Heart right ventricle (tissue), 16 donors: ENCODE measurements at places on chromosomes 1 and 21. TPM values are rescaled to one million over a fixed set of nuclear protein-coding genes. Genes with fewer than 3 reads are reported as not detected.

CFAP141 gene
- total RNA-seq: not detected

GRCh38 chr1:162275622-162276175, 101.0 kb downstream of the SPATA46 start:
- no peak for DNase-seq

GSTM2 gene
- total RNA-seq: 66.7 TPM

CORT gene
- not detected for total RNA-seq

DNA sequence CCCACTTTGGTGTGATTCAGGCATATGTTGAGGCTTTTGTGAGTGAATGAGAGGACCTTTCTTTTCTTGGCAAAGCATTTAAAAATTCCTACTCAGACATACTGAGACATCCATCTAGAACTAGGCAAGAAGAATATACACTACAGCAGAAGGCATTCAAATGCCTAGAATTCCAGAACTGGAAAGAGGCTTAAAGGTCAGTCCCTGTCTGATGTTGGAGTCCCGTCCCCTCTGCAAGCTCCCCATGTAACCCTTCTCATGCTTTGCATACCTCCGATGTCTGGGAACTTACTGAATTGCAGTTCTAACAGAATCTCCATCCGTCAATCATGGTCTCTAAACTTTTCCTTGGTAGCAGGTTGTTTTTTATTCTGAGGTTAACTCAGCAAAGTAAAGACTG, 152.9 kb downstream of the ATP6V1G3 start:
- no peak for DNase-seq

DNA sequence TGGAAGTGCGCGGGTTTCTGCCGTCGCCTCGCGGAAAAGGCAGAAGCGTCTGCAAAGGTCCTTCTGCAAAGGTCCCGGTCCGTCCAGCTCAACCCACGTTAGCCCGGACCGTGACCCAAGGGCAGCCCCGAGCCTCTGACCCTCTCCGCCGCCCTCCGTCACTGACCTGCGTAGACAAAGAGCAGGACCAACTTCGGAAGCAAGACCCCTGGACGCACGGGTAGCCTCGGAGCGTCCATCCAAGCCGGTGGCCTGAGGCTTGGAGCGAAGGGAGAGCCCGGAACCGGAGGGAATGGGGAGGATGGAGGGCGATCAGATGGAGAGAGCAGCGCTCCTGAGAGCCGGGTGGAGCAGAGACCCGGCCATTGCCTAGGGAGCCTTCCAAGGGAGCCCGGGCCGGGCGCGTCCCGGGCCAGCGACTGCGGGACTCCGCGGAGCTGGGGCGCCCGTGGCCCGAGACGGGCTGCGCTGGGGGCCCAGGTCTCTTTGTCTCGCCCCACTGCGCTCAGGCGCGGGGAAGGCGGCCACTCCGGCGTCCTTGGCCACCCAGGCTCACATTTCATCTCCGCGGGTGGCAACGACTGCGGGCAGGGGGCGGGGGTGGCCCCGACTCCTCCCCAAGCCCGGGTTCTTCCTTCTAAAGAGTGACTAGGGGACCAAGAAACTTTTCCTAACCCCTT, at the start of gene CYYR1:
Gene CYYR1 (minus strand): TSS at position 585 of the 680 bp plus-strand sequence. CDS start 346 bp downstream, at position 239.
- peak; percentile 33 for DNase-seq

DNA sequence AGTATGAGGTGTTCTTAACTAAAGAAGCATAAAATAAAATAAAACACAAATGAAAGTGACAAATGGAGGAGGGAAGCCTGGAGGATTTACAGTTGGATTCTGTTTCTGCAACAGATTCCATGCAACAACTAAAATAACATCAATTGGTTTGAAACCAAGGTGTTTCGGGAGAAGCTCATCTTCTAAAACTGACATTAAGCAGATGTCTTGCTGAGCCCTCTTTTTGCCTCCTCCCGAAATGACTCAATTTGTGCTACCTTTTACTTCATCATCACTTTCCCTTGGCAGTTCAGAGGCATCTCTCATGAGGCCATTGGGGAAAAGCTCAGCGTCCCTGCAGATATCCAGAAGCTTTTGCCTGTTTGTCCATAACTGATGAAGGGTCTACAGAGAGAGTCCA, 121.6 kb upstream of the ADAR start:
- DNase-seq: no peak

BRINP2 gene
- 0.26 TPM for total RNA-seq

ANKRD34A gene
- 1.0 TPM for total RNA-seq

- DNase-seq: peak; percentile 51
Observed at GRCh38 chr1:150973836-150974579, 627 bp downstream of the CERS2 start.

DNA sequence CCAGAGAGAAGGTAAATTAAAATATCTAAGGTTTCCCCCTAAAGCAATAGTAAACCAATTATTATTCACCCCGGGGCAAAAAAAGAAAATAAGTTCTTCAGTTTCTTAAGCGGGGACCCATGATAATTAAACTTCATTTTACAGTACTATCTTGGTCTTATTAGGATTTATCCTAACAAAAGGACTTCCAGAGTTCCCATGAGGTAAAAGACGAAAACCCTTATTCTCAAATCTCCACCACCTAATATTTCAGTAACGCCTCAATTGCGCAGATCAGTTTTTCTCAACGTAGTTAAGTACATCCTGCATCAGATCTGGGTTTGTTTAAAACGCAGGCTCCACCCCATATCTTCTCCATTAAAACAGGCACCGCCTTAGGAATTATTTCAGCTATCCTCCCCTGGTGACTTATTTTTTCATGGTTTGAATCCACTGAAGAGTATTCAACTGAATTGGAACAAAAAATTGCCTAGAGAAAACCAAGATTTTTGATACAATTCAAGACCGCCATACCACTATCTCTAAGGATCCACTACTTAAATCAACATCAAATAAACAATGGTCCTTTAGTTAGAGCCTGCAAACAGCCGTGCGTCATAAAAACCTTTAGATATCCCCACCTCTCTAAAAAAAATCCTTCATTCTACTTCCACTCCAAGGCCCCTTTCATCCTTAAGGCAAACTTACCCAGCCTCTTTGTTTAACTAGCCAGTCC, 1.7 kb downstream of the MCL1 start:
- DNase-seq: no peak

DNA sequence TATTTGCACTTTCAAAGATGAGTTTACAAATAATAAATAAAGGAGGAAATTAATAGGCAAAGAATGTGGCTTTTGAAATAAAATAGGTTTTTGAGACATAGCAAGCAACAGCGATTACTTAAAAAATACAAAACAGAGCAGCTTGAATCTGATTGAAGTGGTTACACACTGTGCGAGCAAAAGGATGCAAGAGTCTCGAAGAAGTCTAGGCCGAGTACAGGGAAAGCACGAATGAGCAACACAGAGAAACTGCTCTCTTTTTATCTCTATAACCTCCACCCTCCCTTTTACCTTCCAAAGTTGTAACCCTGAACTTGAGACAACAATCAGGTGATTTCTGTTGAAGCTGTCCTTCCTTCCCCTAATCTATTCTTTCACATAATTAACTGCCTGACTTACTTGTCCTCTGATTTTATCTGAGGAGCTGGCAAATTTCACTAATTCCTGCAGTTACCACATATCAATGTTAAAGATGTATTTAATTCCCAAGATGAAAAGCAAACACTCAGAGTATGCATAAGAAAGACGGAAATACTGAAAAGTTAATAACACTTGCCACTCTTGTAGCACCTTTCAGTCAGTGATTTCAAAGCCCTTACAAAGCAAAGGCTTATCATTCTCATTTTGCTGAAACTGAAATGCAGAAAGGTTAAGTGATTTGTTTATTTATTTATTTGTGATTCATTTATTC, 1030.1 kb downstream of the ADGRL2 start:
- DNase-seq: no peak

PADI6 gene
- not detected for total RNA-seq

GRCh38 chr21:20943561-20943997, 54.6 kb upstream of the NCAM2 start:
- DNase-seq: no peak

CLCA4 gene
- total RNA-seq: not detected

YTHDF2 gene
- total RNA-seq: 57.1 TPM

DNA sequence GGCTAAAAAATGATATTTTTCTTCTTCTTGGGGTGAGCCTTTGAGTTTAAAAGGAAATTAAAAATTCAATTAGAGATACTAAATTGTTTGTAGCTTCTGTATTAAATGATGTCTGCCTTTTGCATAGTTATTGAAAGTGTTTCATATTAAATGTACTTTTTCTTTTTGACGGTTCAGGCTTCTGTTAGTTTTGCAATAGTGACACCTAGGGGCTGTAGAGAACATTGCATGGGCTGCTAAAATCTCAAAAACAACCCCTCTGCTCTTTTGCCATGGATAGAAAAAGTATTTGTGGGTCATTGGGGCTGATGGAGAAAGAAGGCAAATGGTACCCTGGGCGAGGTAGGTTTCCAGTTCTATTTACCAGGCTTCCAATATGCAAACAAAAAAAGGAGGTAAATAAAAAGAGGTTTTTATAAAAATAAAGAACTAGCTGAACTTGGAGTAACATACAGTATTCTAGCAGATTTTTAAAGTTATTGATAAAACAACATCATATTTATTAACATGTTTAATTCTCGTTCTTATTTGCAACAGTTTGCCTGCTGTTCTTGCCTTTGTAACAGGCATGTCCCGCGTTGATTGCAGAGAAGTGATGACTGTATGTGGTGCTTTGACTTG, 115.4 kb upstream of the HOOK1 start:
- DNase-seq: no peak

CTBS gene
- 7.2 TPM for total RNA-seq

DNA sequence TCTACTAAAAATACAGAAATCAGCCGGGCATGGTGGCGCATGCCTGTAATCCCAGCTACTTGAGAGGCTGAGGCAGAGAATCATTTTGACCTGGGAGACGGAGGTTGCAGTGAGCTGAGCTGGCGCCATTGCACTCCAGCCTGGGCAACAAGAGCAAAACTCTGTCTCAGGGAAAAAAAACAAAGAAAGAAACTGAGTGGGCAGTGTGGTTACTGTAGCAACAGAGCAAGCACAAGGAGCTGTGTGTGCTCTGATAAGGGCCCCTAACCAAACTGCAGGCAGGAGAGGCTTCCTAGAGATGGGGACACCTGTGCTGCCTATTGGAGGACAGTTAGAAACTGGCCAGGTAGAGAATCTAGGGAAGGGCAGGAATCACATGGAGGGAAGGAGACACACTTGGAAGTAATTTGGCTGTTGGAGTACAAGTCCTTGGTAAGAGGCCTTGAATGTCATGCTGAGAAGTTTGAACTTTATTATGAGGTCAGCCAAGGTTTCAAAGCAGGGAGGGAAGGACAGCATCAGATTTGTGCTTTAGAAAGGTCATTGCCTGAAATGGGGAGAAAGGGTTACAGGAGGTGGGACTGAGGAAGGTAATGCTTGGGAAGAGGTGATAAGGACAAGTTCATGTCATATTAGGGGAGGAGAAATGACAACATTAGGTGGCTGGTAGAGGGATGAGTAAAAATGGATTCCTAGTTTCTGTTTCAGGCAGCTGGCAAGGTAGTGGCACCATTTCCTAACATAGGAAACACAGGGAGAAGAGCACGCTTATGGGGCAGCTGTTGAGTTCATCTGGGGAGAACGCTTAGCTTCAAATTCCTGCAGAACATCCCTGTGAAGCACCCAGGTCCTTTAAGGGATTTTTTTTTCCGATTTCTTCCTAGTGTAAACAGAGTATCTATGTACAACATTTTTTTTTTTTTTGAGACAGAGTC, 69.2 kb upstream of the ARTN start:
- no peak for DNase-seq

DNA sequence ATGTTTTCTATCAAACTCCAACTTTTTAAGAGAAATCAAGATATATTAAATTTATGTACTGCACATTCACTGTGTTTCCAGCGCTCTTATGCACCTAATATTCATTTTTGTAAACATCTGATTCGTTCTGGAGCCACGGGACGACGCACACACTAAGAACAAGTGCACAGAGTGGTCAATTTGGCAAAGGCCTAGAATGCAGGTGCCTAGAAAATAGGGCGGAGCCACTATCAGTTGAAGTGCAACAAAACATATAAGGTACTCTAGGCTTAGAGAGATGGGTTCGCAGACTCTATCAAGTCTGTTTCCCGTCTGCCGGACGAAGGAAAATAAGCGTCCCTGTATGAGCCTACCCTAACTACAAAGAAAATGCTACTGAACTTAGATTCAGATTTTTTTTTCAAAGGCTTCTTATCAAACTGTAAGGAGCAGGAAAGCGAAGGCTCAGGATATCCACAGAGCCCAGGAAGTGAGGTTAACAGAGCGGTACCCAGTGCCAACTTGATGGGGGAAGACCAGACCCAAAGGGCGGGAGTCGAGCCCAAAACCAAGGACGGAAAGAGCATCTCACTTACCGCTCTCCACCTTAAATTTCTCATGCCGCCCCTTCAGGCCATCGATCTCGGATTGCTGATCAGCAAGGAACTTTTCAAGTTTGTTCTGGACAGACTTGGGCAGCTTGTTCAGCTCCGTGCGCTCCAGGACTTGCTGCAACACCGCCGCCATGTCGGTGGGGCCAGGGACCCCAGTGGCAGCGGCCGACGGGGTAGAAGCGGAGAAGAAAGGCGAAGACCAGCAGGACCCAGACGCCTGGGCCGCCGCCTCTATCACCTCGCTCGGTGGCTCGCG, 526 bp downstream of the TPR start:
- no peak for DNase-seq

NECTIN4 gene
- not detected for total RNA-seq

NDUFS5 gene
- total RNA-seq: 488 TPM

- DNase-seq: no peak
Observed at GRCh38 chr1:247829656-247830055, 5.7 kb upstream of the OR14A16 start.

- DNase-seq: no peak
Observed at GRCh38 chr1:238468068-238468467, 577.3 kb upstream of the ZP4 start.

DNA sequence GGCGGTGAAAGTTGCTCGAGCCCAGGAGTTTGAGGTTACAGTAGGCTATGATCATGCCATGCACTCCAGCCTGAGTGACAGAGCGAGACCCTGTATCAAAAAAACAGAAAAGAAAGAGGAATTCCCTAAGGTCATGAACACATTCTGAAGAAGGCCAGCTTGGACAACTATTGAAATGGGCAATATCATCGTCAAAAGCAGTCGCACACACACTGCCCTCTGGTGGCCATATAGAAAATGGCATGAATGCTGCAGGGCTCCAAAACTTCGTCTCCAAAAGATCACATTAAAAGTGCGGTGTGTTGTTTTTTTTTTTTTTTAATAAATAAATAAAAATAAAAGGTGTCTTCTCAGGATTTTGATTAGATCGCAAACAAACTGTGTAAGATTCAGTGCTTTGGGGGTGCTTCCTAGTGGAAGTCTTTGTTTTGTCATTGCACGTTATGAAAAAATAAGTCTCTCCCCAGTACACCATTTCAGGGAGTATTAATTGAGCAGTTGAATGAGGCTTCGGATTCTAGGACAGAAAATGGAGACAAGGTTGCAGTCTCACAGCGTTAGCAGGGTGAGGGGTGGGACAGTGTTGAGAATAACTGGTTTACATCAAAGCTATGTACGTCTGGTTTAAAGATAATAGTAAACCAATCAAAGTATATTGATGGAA, 87.5 kb upstream of the FMN2 start:
- no peak for DNase-seq

- DNase-seq: no peak
Observed at GRCh38 chr1:109995536-109995935, 11.0 kb downstream of the AHCYL1 start.

NT5C1A gene
- total RNA-seq: 40.1 TPM

KCNA2 gene
- total RNA-seq: 0.88 TPM
